ENCODE measurements at places on chromosomes 5 and 9.

DNA sequence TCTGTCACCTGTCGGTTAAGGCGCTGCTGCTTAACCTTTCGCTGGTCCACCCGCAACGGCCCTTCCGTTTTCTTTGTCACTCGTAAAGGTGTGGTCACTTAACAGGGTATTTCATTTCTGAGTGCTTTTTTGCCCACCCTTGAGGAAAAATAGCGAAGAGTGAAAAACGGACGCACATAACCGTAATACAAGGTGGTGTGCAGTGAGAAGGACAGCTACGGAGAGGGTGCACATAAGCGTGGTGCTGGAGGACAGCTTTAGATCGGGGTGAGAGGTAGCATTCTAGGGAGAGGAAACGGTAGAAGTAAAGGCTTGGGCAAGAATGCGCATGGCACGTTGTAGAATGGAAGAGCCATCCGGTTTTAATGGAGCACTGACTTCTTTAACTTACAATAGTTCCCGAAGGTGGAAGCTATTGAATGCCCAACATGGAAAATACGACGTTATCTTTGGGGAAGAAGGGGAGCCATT, 761 bp downstream of the CCT5 start:
- no peak for DNase-seq

- no peak for DNase-seq
These were observed 21.7 kb upstream of the DOLPP1 start for GRCh38 chr9:129058965-129059795.

DNA sequence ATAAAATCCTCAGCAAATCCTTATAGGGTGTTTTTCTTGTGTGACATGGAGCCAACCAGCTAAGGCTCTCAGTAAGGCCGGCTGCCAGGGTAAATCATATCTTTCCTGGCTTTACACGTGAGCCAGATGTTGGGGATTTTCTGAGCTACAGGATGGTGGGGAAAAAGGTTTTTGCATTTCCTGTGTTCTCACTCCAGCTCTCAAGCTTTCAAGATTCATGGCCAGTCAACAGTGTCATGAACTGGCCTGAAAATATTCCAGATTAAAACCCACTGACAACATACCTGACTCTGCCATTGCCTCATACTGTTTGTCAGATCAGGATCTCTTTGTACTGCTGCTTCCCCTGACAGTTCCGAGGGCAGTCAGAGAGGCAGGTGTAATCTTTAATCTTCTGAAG, 306.9 kb downstream of the GLIS3 start:
- no peak for DNase-seq

GRCh38 chr5:170206216-170206615, 26.6 kb upstream of the C5orf58 start:
- no peak for DNase-seq

DNA sequence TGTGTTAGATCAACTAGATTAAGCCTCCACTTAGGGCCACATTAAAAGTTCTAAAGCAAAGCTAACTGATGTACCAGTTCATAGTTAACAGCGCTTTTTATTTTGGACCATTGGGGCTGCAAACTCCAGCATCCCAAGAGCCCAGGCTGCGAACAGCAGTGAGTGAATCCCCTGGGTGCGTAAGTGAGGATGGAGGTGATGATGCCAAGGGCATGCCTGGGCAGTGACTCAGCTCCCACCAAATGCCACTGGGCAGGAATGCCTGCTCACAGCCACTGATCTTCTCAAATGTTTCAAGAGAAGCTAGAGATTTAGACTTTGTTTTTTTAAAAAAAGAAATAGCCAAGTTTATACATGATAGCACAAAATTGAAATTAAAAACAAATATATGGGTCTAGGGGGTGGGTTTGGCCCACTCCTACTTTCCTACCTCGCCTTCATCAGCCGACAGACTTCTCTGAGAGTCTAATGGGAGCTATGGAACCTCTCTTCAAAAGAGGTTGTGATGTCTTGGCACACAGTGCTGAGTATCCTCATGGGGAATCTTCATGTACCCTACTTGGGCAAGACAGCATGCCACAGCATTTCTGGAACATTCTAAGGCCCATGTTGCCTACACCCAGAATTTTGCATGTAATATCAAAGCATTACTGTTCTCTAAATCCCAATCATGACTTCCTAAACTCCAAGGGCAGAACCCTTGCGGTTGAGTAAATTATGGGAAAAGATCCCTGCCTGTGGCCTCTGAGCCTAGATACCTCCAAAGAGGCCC, 398.1 kb downstream of the EBF1 start:
- no peak for DNase-seq

- no peak for DNase-seq
These were observed 6.8 kb downstream of the SPOCK1 start for GRCh38 chr5:137492331-137492730.

GRCh38 chr5:148237785-148238417, 424 bp upstream of the MARCOL start:
- DNase-seq: no peak

DNA sequence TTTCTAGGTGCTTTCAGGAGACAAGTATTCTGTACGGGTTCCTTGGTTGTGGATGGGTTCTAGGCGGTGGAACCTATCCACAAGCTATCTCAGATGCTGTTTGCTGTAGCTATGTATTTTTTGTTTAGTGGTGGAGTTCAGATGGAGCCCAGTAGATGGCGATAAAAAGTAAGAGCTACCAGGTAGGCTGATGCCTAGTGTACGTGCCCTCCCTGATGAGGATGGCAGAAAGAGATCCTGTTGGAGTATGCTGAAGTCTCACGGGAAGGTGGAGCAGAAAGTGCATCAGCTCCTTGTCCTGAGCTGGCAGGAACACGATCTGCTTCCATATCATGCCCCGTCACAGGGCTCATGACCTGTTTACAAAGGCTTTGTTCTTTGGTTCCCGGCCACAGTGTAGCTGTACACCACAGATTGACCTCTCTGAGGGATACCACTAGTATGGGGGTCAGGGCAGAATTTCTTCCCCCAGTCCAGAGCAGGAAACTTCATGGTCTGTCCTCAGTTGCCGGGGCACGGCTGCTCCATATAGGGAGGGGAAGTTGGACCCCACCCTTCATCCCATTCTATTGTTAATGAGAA, 12.6 kb upstream of the UGT3A2 start:
- peak; percentile 18 for DNase-seq

GRCh38 chr9:129581505-129582189, 39.3 kb downstream of the C9orf50 start:
- no peak for DNase-seq

GRCh38 chr5:68467208-68467607, 251.7 kb downstream of the PIK3R1 start:
- DNase-seq: no peak

DNA sequence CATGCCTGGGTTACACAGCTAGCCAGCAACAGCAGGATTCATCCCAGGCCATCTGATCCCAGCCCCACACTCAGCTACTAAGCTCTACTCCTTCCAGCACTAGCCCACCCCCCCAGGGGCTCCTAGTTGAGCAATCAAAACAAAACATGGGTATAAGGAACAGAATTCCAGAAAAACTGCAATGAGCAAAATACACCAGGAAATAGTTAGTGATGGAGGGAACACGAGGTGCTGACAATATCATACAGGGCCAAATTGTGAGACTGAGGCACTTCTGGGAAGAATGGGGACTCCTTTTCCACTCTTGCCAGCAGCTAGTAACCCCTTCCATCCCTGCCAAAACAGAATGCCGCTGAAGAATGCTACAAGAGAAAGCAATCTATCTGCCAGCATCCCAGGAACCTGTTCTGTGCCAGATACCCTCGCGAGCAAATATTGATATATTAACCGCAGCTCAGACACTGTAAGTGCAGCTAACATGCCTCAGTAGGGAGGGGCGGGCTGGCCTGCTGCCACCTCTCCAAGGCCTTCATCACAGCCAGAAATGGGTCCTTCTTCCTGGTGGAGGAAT, 161.4 kb downstream of the SLIT3 start:
- no peak for DNase-seq

GRCh38 chr5:176908675-176909368, 9.7 kb upstream of the HK3 start:
- DNase-seq: no peak

- DNase-seq: peak; percentile 7
These were observed 735 bp upstream of the RPL26L1 start for GRCh38 chr5:172958331-172959046.

DNA sequence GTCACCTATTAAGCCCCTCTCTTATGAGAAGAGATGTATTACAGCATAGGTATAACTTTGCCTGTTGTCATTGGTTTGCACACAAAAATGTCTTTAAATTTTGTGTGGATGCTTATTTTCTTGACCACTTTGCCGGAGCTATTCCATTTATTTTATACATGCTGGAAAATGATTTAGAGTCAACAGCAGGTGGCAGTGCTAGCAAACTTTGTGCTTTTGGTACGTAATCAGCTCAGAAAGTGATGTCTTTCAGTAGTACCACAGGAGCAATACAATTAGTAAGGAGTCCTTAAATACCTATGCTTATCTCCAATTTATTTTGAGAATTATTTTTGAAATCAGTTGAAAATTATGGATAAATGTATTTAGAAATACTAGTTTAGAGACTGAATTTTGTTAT, 19.8 kb upstream of the NUDT12 start:
- peak; percentile 15 for DNase-seq

GRCh38 chr9:37010180-37010579, 23.9 kb downstream of the PAX5 start:
- no peak for DNase-seq

- no peak for DNase-seq
These were observed 196.6 kb downstream of the PLK2 start for GRCh38 chr5:58263296-58263695.

- no peak for DNase-seq
These were observed 174.9 kb upstream of the SMIM23 start for GRCh38 chr5:171610686-171611085.

GRCh38 chr9:125549039-125549438, 158.0 kb downstream of the MAPKAP1 start:
- DNase-seq: no peak

DNA sequence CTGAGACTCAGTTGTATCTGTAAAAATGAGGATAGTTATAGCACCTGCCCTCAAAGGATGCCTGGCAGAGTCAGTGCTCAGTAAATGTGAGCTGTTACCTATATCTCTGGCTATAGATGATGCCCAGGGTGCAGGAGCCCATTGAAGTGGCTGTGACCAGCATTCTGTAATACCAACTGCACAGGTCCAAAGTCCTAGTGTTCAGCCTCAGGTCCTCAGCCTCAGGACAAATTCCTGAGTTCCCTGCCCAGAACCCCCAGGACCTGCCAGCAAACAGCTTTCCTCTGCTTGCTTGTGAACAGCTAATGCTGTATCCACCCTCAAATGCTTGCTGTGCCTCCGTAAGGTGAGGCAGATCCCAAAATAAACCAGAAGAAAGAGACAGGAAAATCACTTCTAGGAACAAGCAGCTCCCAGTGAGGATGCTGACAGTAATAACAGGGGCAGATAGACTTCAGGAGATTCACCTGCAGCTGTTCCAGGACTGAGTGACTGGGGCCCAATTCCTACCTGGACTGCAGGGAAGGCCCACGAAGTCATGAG, 80.8 kb downstream of the SIL1 start:
- no peak for DNase-seq

- no peak for DNase-seq
These were observed 246.0 kb downstream of the PDZD2 start for GRCh38 chr5:31884896-31885295.

- no peak for DNase-seq
These were observed at the start of gene SVEP1 for GRCh38 chr9:110579034-110579861. Gene SVEP1 (minus strand): TSS chr9:110579741. CDS start chr9:110579543, 198 bp downstream.

DNA sequence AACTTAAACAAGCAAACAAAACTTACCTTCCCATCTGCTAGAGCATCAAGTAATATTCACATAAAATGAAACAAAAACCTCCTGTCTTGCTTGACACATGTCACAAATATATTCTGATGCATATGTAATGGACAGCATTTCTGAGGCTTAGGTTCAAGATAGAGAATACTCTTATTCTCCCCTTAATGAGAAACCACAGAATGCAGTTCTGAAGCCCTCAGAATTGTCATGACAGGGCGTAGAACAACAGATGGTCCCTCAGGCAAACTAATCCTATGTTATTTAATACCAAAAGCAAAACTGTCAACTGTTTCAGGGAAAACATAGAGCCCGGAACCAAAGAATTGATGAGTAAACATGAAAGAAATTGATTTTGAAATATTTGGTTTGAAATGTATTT, 229.9 kb upstream of the RIOK2 start:
- DNase-seq: no peak

DNA sequence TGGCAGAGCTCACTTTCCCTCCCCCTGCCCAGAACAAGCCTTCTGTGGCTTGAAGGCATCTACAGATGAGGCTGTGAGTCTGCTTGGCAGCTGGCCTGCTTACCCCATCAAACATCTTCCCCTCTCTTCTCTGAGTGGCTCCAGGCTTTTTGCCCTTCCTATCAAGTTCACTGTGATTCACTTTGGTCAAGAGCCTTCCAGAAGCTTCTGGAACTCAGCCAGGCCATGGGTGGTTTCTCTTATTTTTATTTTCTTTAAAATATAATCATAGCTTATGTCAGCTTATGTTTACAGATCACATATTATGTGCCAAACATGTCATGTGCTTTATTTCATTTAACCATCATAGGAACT, 267.0 kb downstream of the SEC61B start:
- no peak for DNase-seq

GRCh38 chr9:137167277-137167746, 2.5 kb downstream of the LRRC26 start:
- DNase-seq: no peak

DNA sequence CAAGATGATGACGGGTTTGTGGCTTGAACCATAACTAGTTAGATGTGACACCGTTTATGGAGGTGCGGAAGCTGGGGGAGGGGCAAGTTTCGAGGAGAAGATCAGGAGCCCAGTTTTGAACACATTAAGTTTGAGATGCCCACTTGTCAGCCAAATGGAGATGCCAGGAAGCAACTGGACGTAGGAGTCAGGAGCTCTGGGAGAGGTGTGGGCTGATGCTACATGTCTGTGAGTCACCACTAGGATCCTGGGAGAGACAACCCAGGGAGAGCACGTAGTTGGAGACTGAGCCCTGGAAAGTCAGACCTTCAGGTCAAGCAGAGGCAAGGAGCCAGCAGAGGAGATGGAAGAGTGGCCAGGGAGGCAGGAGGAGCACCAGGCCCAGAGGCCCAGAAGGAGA, 48.8 kb upstream of the SLC25A51 start:
- no peak for DNase-seq

- no peak for DNase-seq
These were observed 192.1 kb upstream of the CLINT1 start for GRCh38 chr5:158051036-158051435.

DNA sequence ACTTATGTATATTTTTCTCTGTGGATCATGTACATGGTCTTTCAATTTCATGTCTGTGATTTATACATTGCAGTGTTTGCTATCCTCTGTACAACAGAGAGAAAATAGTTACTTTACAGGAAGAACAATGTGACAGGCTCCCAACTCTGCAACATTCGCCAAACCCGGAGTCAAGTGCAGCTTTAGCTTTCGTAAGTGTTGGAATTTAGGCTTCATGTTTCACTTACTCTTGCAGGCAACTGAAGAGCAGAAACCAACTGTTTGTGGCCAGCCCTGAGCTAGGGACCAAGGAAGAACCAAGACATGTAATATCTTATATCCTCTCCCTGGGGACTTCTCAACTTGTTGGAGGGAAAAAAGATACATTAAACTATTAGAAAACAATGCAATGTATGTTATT, 147.9 kb downstream of the C5orf15 start:
- no peak for DNase-seq

GRCh38 chr9:338602-339001, 123.9 kb downstream of the DOCK8 start:
- no peak for DNase-seq

Measured in NCI-H1092 (cell line).